ENCODE measurements at places on chromosomes 1 and 21.

GRCh38 chr1:116126281-116126680 is 15.1 kb downstream of the MAB21L3 start:
- DNase-seq, result no peak

DNA sequence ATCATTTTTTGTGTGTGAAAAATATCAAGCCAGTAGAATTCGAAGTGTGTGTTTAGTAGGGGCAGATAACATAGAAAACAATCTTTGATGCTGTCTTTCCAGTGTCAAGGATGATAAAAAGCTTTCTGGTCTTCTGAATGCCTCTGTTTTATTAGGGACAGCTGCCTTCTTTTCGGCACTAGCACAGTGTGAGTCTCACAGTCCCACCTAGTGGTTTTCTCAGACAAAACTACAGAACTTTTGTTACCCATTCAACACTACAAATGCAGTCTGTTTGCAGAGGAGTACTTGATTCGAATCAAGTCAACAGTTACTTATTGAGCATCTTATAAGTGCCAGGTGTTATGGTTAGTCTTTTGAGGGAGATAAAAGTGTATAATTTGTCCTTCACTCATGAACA is 30.6 kb upstream of the MCOLN3 start:
- DNase-seq, result peak; percentile 33

- DNase-seq, result no peak
Observed at GRCh38 chr1:51340380-51340779, 10.0 kb upstream of the TTC39A start.

- DNase-seq, result no peak
Observed at GRCh38 chr1:201816309-201816854, 12.6 kb upstream of the IPO9 start.

DNA sequence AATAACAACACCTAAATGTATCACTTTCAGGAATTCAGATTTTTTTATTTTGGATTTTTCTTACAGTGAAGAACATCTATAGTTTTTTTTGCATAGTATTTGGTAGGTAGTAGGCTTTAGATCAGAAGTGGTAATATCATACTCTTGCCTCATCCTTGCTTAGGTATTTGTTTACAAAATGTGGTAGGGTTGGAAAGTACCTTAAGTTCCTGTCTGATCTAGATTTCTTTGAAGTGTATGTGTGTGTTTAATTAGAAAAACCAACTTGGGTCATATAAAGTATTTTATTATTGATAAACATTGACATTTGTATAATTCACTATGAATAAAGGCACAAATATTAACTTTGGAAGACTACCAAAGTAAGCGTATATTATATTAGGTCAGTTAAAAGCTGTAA is 85.3 kb upstream of the GPR88 start:
- DNase-seq, result peak; percentile 9

DNA sequence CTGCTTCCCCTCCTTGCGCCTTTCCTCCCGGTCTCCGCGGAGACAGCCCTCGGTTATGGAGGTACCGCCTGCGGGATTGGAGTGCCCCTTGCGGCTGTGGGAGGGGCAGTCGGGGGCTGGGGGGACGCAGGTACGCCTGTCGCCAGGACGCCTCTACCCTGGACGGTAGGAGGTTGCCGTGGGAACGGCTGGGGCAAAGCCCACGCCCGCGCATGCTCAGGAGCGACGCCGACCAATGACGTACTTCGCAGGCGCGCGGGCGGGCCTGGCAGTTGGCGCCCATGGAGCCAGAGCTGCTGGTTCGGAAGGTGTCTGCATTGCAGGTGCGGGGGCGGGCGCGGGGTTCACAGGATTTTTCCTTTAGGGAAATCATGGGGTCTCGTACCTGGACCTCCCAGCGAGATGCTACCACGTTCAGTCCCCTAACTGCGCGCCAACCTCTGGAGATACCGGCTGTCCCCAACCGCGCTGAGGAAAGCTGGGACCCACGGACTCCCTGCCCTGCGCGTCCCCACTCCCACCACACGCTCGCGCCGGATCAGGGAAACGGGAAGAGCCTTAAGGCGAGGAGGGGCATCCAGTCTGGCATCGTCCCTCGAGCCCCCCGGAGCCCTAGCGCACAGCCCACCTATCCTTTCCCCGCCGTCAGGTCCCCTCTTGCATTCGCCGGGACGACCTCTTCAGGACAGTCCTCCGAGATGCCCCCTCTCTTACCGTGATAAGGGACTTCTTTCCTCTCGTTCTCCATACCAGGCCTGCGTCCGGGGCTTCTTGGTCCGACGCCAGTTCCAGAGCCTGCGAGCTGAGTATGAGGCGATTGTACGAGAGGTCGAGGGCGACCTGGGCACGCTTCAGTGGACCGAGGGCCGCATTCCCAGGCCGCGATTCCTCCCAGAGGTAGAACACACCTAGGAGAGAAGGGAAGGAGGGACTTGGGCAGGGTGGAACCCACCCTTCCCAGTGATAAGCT is at the start of gene IQCC:
Gene IQCC (plus strand): TSS at position 271 of the 970 bp plus-strand sequence. CDS start 11 bp downstream, at position 282.
- peak; percentile 78 for DNase-seq

GRCh38 chr1:16018749-16019643 is 1.2 kb upstream of the HSPB7 start:
- DNase-seq, result peak; percentile 8

DNA sequence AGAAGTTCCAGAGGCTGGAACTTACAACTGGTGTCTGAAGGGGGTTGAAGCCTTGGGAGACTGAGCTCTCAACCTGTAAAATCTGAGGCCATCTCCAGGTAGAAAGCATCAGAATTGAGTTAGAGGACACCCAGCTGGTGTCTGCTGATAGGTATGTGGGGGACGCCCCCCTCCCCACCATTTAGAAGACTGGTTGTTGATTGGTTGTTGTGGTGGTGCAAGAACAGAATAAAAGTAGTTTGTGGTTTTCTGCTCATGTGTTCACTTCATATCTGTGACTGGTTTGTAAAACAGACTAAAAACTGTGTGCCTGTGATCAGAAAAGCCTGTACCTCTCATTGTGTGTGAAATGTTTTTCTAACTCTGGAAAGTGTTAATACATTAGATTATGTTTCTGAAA is 33.2 kb upstream of the PDE4B start:
- DNase-seq, result no peak

DNA sequence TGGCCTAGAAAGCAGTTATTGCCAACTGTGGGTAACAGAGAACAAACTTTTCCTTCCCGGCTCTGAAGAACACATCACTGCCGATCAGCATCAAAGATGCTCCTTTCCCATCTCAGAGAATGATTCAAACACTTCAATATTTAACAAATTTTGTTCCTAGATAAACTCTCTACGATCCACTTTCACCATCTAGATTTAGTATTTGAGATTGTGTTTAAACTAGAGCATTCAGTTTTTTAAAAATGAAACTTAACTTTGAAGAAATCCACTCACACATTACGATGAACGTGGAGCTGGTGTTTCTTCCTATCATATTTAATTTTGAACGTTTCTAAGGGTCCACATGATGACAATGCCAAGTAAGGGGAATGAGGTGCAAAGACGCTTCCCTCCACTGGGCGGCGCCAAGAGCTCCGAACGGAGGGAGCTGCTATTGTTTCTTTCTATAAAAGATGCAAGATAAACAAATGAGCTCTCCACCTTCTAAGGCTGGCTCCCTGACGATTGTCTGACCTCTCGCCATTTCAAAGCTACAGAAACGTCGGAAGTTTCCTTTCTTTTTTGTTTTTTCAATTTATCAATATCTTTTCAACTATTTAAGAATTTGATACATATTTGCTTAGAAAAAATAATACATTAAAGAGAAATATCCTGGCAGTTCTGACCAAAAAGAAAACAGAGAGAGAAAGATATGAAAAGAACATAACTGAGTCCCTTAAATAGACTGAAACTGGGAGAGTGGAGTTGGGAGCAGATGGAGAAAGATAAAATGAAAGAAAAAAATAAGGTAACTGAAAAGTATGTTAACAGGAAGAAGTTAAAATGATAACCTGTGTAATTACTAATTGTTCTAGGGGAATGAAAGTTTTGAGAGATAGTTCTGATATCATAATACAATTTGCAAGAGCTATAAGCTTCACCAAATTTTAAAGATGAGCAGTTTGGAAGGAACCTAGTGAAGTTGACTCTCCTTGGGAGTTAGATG is 4.4 kb upstream of the BARHL2 start:
- peak; percentile 52 for DNase-seq

- DNase-seq, result no peak
Observed at GRCh38 chr1:185080422-185080821, 35.1 kb downstream of the RNF2 start.

GRCh38 chr21:38843806-38844503 is 38.2 kb downstream of the ETS2 start:
- peak; percentile 65 for DNase-seq

DNA sequence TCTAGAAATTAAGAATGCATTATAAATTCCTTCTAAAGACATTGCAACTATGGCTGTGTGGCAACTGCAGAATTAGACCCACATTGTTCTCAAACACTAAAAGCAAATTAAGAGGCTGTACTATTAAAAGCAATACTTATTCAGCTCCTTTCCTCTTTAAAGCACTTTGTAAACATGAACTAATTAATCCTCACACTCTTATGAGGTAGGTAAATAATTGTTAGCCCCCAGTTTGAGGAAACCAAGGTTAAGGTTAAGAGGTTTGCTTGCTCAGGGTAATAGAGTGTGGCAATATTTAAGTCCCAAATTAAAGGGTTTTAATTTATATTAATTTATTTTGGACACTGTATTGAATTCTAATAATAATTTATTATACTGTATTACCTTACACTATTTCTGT is 553.8 kb downstream of the LRRIQ3 start:
- DNase-seq, result no peak

DNA sequence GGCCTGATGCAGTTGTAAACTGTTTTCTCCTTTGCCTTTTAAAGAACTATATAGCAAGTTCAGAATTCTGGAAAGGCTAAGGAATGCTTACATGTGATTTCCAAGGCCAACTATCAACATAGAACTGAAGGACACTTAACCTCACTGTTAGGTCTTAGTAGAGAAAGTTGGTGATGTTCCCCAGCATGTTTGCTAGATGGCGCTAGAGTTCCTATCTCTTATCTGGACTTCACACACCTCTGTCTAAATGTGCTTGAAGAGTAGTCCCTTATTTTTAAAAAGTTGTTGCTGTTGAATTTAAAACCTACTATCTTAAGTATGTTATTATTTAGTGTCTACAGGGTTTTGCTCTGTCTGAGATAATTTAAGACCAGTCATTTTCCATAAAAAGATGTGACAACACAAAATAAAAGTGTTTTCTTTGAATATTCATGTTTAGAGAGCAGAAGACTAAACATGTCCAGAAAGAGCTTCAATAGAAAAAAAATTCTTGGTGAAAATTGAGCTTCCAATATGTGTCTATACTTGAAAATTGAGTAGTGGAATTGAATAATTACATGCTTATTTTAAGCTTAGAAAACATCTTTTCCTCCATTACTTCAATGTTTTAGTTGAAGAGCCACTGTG is 237.3 kb downstream of the S1PR1 start:
- DNase-seq, result no peak

DNA sequence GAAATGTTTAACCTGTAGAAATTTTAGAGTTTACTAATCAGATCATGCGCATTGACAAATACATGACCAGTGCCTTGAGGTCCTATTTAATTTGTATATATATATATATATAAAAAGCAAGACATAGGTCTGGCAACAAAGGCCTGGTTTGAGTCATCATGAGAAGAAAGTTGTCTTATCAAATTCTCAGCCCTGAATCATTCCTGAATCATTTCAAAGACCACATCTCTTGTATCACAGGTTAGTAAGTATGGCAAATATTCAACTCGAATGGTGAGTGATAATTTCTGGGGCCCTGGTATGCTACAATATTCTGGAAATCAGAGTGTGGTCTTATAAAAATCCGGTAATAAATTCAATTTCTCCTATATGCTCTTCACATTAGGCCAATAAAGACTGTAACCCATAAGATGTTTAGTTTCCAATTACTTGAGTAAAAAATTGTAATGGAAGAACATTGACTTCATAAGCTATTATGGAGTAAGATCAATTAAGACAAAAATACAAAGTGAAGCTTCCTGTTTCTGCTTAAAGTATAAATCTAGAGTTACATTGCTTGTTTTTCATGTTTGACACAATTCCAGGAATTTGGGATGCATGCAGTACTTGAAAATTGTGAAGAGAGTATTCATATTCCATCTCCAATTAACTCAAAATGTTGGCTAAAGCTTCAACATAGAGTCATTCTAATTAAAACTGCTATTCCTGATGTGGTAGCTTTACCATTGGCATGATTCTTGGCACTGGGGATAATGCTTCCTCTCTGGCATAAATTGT is 309.4 kb downstream of the BRINP3 start:
- DNase-seq, result peak; percentile 86

DNA sequence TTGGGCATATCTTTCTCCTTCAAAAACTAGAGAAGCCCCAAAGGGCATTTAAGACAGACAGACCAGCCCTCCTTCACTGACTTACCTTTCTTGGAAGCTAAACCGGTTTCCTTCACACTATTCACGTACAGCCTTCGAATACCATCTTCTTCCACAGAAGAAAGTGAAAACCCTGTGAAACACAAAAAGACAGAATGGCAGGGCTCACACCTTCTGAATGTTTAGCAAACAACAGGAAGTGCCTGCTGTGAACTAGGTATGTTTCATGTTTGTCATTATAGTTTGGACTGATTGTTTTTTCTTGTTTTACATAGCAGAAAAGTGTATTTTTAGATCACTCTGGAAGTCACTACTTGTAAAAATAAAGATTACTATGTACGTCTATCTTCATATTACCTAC is 148.6 kb upstream of the KRTAP19-8 start:
- DNase-seq, result no peak

DNA sequence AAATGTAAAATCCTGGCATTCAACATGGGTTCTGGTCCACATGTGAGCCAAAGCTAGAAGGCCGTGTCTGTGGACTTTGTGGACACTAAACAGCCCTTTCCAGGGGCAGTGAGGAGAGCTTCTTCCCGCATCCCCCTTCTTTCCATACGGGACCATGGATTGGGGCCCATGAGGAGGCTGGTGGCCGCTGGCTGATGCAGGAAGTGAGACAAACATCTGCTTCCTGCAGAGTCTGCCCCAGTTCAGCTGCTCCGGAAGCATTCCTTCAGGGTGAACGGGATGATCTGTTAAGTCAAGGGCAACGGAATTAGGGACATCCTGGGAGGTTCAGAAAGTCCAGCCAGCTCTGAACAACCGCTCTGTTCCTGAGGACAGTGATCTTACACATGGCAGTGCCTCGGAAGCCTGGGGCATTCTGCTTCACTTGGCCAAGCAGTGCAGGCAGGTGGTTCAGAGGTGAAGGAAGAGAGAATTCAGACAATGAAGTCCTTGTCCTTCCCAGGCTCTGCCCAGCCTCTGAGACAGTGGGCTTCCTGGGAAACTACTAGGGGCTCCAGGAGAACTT is 1.5 kb downstream of the CA6 start:
- DNase-seq, result no peak

DNA sequence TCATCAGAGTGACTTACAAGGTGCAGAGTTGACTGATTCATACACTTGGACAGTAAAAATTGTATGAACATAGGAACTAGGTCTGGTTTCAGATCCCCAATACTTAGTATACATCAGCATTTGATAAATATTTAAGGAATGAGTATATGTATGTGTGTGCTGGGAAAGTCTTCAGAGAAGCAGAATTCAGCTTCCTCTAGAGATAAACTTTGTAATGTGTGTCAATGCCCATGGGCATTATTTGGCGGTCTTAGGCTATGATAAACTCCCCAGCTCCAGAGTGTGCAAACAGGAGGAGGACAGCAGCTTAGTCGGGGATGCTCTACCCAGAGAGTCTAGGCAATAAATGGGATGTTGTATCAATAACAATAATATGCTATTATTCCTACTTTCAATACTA is 2.9 kb upstream of the CAMK1G start:
- DNase-seq, result no peak
